Endothelial cell of umbilical vein (primary cell): ENCODE measurements at places on chromosomes 3 and 15.

DNA sequence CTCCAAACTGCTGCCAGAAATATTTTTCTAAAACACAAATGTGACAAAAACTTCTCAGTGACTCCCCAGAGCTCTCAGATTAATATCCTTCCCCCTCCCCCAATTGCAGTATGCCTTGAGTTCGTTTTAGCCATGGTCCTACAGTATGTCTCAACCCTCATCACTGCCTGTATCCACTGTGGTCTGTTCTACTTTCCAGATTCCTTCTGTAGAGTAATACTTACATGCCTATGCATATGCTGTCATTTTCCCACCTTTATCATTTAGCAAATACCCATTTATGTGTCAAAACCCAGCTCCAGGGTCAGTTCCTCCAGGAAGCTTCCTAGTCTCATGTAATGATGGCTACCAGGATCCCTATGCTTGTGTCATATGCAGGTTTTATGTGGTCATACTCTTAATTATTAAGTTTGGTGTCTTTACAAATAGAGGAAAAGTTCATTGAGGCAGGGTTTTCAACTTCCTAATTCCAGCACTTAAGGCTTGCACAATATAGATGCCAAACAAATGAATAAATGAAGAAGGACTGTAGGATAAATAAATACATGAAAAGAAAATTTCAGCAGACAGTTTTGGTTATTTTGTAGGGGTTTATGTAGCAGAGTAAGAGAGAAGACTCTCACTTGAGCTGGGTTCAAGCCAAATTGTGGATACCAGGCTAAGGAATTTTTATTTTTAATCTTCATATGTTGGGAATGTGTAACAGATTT, 170.8 kb downstream of the ALCAM start:
- no peak for DNase-seq

DNA sequence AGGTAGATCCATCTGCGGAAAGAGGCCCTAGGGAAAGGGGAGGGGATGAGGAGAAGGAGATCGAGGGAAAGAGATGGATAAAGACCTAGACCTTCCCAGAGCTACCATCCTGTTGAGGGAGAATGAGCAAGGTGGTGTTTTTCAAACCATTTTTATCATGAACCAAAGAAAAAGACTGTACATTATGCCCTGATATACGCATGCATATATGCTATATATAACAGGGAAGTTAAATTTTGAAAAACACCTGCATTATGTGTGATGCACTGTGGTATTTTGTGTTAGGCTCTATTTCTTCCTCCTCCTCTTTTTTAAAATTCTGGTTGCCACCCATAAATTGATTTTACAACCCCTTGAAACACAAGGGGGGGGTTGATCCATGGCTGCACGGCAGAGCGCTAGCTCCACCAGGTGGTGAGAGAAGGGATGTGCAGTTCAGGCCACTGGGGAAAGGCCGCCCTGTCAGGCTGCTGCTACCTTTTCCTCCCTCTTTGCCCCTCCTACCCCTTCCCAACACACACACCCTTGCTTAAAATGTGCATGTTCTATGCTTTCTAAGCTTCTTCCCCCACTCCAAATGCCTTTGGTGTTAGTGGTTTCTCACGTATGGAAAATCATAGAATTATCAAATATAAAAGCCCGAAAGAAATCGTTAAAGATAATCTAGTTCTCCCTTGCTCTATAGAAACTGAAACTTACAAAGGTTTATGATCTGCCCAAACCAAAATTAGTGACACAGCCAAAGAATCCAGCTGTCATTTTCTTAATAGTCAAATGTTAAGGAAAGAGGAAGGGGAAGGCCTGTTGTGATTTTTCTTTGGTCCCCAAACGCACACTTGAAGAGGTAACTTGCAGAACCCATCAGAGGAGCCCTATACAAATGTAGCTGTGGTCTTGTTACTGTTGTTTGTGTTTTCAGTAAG, 262.0 kb upstream of the UMPS start:
- peak; percentile 58 for DNase-seq

- DNase-seq = no peak
These were observed 8.9 kb upstream of the CCDC50 start for GRCh38 chr3:191320316-191320715.

- no peak for DNase-seq
These were observed 71.0 kb downstream of the NTRK3 start for GRCh38 chr15:88185584-88185983.

GRCh38 chr3:4211610-4212009, 91.6 kb upstream of the SETMAR start:
- DNase-seq = no peak

DNA sequence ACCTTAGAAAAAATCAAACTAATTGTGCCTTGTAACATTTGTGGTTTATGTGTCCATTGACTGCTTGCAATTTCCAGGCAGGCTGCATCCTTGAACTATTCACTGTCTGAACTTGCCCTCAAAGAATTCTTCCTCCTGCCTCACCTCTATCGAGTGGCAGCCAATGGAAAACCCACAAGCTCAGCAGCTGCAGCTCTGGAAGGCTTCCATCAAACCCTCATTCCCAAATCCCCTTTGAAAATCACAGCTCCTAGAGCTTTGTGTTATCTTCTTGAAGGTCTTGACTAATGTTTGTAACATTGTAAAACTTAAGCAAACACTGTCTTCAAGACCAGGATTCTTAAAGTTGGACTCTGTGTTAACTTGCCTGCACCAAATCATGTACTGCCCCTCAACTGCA, 81.1 kb downstream of the FILIP1L start:
- DNase-seq = no peak

- DNase-seq = no peak
These were observed 33.6 kb downstream of the NEK10 start for GRCh38 chr3:27335571-27335970.

DNA sequence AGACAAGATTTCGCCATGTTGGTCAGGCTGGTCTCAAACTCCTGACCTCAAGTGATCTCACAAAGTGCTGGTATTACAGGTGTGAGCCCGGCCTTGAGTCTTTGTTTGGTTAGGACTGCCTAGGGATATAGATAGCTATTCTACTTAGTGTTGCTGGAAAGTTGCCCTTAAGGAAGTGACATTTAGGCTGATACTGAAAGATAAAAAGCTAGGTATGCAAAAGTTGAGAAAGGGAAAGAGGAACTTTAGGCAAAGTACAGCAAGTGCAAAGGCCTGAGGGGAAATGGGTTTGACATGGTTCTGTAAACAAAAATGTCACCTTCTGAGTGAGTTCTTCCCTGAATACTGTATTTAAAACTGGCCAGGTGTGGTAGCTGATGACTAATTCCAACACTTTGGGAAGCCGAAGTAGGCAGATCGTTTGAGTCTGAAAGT, 111.5 kb downstream of the ZNF609 start:
- DNase-seq = peak; percentile 57

DNA sequence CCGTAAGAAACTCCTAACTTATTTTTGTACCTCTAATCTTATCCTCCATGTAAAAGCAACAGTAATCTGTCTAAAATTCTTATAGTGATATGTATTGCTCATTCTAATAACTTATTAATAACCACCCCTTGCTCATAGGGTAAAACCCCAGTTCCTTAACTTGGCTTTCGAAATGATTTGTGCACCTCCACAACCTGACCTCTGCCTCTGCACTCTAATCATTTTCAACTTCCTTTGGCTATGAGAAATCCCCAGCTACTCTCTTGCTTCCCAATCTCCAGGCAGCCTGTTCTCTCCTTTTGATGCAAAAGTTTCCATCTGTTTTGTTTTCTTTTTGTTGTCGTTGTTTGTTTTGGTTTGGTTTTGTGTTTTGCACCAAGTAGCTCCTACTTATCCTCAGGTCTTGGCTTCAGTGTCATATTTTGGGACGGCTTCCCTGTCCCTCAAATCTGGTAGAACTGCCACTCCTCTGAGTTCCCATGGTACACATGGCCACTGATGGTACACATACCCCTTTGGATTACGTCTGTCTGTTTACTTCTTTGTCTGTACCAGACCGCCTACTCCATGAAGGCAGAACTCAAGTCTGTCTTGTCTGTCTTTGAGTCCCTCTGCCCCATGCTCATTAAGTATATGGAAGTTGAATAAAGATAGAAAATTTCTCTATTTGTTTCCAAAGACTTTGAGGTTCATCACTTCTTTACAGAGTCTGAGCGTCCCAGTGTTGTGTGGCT, 105.6 kb upstream of the TGFBR2 start:
- DNase-seq = no peak

DNA sequence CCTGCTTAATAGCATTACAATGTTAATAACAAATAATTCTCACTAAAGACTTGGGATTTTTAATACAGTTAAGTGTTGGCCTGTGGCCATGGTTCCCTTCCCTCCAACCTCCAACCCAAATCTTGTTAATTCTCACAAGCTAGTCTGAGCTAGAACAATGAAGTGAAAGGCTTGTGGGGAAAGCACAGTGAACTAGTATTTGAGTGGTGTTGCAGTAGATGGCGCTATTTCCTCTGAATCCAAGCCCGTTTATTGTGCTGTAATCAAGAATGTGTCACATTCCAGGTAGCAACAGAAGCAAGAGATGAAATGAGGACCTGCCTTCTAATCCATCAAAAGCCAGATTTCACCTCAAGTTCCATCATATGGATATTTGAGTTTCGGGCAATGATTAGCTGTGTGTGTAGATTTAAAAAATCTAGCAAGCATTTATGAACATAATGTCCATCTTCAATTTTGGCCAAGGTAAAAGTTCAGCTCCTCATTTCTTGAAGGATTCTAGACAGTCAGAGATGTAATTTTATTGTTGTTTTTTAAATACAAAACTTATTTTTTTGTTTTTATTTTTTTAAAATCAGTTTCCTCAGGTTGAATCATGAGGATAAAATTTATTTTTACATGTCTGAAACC, 160.7 kb downstream of the SQOR start:
- peak; percentile 78 for DNase-seq

DNA sequence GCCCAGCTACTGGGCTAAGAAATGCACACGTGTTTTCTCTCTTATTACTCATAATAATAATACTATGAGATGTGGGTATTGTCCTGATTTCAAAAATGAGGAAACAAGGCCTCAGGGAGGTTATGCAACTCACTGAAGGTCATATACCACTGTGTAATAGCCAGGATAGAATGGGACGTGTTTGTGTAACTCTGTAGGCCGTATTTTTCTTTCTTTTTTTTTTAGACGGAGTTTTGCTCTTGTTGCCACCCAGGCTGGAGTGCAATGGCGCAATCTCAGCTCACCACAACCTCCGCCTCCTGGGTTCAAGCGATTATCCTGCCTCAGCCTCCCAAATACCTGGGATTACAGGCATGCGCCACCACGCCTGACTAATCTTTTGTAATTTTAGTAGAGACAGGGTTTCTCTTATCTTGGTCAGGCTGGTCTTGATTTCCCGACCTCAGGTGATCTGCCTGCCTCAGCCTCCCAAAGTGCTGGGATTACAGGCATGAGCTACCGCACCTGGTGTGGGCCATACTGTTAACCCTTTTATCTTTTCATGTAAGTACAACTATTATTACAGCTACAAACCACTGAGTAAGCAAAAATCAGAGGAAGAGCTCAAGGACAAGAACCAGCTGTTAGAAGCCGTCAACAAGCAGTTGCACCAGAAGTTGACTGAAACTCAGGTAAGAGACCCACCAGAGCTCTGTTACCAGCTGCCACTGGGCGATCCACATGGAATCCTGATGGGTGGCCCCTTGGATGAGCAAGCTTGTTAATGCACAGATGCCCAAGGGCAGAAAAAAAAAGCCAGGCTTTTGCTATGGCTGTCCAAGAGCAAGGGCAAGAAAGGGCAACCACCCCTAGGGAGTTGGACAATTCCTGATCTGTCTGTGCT, 6.7 kb downstream of the KNSTRN start:
- no peak for DNase-seq

- DNase-seq = no peak
These were observed 44.8 kb downstream of the FOXL2 start for GRCh38 chr3:138902171-138902570.

DNA sequence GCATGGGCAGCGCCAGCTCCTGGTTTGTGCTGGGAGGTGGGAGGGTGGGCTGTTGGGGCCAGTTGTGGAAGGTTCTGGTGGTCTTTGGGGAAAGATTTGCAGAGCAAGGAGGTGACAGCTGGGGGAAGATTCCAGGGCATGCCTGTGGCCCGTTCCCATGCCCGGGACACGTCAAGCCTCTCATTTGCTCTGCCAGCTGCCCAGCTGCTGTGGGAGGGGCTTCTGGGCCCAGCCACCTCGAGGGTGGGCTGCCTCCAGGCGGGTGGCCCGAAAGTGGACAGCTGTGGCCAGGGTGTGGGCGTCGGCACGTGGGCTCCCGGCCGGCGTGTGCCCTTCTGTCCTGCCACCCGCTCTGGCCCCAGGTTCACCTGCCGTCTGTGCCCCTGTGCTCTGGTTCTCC, 17.2 kb downstream of the PLXNA1 start:
- DNase-seq = no peak

GRCh38 chr3:10371789-10372188, 50.9 kb upstream of the SEC13 start:
- DNase-seq = no peak

- no peak for DNase-seq
These were observed 39.9 kb upstream of the ARL14 start for GRCh38 chr3:160637086-160637485.

DNA sequence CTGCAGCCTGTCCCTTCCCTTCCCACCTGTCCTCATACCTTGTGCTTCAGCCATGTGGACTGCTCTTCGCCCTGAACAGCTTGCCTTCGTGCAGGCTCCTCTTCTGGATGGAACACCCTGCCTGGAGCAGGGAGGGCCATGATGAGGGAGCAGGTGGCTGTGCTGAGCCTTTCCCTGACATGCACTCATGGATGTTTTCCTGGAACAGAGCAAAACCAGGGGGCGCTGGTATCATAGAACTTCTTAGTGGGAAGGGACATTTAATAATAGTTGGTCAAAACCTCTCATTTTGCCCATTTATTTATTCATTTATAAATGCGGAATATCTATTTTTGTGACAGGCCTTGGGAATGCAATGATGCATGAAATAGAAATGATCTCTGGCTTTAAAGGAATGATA, 149.3 kb downstream of the CACNA1D start:
- no peak for DNase-seq

GRCh38 chr3:69944931-69945493, 54.5 kb upstream of the SAMMSON start:
- no peak for DNase-seq

- DNase-seq = no peak
These were observed 45.4 kb downstream of the HEG1 start for GRCh38 chr3:125010393-125010792.

- DNase-seq = no peak
These were observed 673.4 kb upstream of the CBLB start for GRCh38 chr3:106542101-106542769.

DNA sequence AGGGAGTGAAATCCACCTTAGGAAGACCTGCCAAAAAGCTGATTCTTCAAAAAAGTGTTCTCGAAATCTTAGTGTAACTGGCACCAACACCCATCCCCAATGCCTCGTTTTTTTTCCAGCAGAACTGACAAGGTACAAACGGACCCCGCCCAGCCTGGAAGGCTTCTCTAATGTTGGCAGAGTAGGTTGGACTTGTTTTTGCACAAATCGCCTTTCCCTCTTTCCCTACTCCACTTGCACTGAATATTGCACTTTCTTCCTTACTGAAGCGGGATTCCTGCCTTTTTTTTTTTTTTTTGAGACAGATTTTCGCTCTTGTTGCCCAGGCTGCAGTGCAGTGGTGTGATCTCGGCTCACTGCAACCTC, 544 bp upstream of the TIMMDC1 start:
- DNase-seq = peak; percentile 44
